ENCODE measurements at places on chromosomes 3 and 15.

- no peak for DNase-seq
Measured at GRCh38 chr15:90286678-90287077, 21.2 kb downstream of the NGRN start.

- no peak for DNase-seq
Measured at GRCh38 chr3:65348398-65348995, 660.7 kb upstream of the ADAMTS9 start.

DNA sequence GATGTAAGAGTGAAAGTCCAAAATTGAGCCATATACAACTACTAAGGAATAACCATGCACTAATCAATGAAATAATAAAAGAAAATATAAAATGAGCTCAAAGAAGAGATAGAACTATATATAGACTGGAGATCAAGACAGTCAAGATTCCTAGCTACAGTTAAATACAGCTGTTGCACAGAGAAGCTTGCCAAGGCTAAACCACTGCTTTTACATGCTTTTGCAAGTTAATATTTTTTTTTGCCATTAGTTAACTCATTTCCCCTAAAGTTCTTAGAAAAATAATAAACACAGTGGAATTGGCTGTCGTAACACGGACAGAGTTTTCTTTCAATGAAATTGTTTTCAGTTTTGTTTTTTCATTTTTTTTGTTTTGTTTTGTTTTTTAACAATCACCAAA, 123.0 kb downstream of the VGLL3 start:
- no peak for DNase-seq

- no peak for DNase-seq
Measured at GRCh38 chr15:58875343-58875742, 58.1 kb downstream of the SLTM start.

DNA sequence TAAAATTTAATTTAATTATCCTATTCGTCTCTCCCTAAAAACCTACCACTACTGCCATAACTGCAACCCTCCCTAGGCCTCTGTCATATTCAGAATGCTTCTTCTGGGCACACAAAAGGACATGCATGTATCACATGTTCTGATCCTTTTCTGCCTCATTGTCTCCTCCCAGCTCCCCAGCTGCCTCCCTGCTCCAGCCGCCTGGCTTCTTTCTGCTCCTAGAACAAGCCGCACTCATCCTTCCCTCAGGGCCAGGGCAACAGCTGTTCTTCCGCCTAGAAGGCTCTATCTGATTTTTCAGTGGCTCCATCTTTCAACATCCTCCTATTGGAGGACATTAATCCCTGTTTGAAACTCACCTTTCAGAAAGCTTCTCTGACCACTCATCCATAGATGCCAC, 38.6 kb downstream of the TMED3 start:
- no peak for DNase-seq

GRCh38 chr3:127726894-127727293, 54.1 kb downstream of the ABTB1 start:
- no peak for DNase-seq

DNA sequence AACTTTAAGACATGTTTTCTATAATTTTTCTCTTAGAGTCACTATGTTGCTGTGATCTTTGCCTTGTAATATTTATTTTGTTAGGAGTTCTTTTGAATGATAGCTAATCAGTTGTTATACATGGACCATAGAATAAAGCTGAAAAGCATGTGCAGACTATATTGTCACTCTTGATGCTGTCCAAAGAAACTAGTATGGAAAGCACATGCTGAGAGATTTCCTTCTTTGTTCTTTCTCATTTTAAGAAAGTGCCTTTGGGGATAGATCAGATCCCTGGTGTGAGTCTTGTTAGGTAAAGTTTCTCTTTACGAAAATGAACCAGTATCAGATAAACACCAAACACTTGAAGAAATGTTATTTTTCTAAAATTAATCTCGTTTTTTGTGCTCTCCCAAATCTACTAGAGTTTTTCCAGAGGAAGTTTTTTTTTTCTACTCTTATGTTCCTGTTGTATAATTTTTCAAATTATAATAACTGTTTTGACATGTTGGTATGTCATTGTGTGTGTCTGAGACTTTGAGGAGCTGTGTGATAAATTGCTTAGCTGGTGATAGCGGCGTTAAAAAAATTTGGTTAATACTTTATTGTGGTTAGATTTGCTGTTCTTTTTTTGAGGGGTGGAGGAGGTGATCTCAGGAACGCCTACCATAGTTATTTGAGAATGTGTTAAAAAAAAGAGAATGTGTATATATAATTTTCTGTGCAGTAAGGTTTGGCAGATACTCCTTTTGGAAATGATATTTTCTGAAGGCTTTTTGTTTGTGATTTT, 2.2 kb downstream of the PIAS1 start:
- no peak for DNase-seq
